Mesenteric fat pad (tissue), 1 donor: ENCODE measurements at places on chromosomes 1 and 21.

DNA sequence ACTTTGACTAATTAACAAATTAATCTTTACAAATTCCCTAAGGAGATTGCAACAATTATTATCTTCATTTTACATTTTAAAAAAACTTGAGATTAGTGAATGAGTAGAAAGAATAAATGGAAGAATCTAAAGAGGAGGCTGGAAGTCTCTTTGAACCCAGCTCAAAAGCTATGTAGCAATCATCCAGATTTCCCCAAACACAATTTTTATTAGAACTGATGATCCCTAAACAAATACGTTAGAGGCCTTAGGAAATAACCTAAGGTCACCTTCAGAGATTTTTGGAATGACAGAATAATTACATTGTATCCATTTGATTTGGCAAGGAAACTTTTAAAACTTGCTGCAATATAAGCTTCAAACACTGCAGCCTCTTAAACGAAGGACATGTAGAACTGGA lies 242.4 kb upstream of the LYPLAL1 start:
- DNase-seq = no peak

- DNase-seq = no peak
Observed at GRCh38 chr21:35868005-35868868, 192.1 kb downstream of the SETD4 start.

DNA sequence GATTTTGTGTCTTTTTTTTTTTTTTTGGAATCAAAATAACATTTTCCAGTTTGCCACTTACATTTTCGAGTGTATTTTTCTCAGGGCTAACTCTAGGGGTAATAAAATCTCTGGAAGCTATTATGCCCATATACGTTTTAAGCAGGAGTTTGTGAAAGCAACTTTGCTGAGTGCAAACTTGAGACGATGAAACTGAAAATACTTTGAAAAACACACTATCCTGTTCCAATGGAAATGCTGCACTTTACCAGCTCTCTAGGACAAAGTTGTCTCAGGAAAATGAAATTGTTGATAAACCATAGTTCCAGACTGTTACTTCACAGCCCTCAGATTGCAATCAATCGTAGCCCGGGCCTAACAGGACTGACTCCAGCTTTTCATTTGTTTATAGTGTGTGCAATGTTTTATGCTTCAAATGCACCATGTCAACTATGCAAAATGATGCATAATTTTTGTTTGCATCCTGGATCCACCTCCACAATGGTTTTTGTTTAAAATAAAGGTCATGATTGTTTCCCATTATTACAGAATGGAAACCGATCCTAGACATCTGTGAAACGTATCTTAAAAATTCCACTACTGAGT lies 220.6 kb upstream of the PKN2 start:
- DNase-seq = no peak

- no peak for DNase-seq
Observed at GRCh38 chr1:155938220-155938627, 3.2 kb upstream of the RXFP4 start.
